ENCODE measurements at places on chromosomes 3 and 15. TPM values are rescaled to one million over a fixed set of nuclear protein-coding genes. Genes with fewer than 3 reads are reported as not detected.

DNA sequence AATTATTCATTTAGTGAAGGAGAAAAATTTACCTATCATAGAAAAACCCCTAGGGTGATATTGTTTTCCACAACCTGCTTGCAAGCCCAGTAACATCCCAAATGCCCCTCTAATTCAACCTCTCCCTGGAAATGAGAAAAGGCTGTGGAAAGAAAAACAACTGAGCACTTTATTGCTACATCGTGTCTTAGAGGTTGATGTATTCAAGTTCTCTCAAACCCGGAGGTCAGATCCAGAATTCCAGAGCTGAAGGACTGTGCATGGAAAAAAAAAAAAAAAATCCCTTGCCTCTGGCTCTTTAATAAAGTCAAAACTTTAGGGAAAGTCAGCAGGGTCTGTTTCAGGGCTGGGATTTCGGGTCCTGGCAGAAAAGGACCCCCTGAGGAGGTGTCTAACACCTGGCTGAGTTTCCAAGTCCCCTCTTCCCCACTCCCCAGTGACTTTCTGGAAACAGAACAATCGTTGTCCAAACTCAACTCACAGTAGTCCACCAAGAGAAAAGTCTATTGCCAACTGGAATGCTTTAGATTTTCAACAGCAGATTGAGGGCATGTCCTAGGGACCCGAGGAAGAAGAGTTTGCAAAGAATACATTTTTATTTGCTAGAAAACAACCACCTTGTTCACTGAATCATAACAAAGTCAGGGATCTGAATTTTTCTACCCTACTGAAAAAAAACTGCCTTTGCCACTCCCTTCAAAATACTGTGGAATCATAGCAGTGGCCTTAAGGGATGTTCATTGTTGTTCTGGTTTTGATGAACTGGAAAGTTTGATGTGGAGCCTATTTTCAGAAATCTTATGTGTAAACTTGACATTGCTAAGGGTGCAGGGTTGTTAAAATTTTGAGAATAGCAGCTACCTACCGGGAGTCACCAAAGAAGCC, 207.5 kb upstream of the ADAMTS9 start:
- H3K4me3 ChIP-seq = no peak overlapping the region
- H3K27ac ChIP-seq = no peak overlapping the region
- no peaks in the 10 kb centered on the region for H3K27me3 ChIP-seq
- no peaks in the 10 kb centered on the region for H3K36me3 ChIP-seq

Gene GP5
- 0.03 TPM for total RNA-seq

Gene NANOGP8
- total RNA-seq = 1.5 TPM

Gene ANO10
- 32.5 TPM for total RNA-seq

- DNase-seq = no peak
- no peaks in the 10 kb centered on the region for H3K36me3 ChIP-seq
- H3K4me3 ChIP-seq = no peak overlapping the region
Observed at GRCh38 chr3:37181756-37182155, 7.4 kb upstream of the LRRFIP2 start.

GRCh38 chr3:150013801-150014200, 43.1 kb upstream of the PFN2 start:
- H3K27ac ChIP-seq = no peak overlapping the region
- no peak overlapping the region for H3K4me3 ChIP-seq
- H3K36me3 ChIP-seq = no peaks in the 10 kb centered on the region
- H3K27me3 ChIP-seq = no peaks in the 10 kb centered on the region
- H3K4me1 ChIP-seq = no peaks in the 10 kb centered on the region

Gene SSUH2
- 0.37 TPM for total RNA-seq

Gene IL5RA
- total RNA-seq = not detected

DNA sequence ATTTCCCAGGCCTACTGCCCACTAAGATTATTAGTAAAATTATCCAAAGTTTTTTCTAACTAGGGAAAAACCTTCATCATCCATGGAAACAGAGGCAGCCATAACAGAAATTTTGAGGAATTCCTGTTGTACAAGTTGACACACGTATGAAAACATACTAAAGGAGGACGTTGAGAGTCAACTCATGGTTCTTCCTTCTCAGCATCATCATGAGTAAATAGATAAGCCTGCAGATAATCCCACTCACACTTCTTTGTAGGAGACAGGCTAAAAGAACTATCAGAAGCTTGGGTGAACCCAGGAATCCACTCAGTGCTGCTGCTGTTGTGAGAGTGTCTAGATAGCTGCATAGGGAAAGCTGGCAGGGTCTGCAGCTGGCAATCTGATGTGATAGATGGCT, 694.8 kb upstream of the NR2F2 start:
- DNase-seq = no peak
- H3K27me3 ChIP-seq = no peaks in the 10 kb centered on the region
- no peaks in the 10 kb centered on the region for H3K36me3 ChIP-seq
- H3K27ac ChIP-seq = no peak overlapping the region
- H3K4me3 ChIP-seq = no peak overlapping the region

DNA sequence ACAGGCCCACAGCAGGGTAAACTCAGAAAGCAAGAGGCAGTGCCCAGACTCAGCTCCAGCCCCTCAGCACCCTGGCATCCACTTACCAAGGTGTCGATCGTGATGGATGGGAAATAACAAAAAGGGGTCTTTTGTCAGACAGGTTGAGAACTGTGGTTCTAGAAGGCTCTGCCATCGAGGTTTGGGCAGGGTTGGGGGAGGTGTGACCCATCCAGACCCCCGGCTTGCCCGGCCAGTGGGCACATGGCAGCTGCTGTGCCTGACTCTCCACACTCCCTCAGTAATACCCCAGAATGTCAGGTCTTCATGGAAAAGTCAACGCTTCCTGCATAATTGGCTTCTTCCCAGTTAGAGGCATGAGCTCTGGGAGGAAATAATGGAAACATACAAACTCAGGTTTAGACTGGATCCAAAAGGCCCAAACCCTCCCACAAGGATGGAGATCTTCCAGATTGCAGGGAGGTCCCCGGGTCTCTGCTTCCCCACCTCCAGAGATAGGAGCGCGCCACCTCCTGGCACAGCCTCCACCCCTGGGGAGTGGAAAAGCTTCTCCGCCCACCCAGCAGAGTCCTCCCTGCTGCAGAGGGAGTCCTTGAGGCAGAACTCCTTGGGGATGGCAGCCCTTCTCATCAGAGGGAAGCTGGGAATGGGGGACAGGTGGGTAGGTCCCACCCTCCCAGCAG, 149.8 kb upstream of the IQSEC1 start:
- H3K4me1 ChIP-seq = no peaks in the 10 kb centered on the region
- no peak overlapping the region for H3K27ac ChIP-seq
- H3K27me3 ChIP-seq = no peaks in the 10 kb centered on the region
- DNase-seq = no peak
- no peak overlapping the region for H3K4me3 ChIP-seq

DNA sequence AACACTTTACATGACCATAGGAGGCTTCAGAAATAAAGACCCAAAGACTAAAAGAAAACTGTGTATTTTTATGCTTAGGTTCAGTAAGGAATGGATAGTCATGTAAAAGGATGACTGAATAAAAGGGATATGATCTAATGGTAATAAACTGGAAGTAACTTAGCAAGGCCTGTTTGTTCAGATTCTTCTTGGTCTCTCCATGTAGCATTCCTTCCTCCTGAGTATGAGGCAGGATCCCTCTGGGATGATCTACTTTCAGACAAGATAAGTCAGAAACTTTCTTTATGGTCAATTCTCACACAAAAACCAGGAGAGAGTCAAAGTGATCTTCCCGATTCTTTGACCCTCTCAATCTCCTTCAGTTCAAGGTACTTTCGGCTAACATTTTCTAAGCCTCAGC, 340.8 kb upstream of the DCBLD2 start:
- H3K27me3 ChIP-seq = no peaks in the 10 kb centered on the region
- no peak overlapping the region for H3K27ac ChIP-seq
- H3K4me3 ChIP-seq = no peak overlapping the region
- DNase-seq = no peak

Gene SMAD6
- total RNA-seq = 3.4 TPM

Gene ONECUT1
- total RNA-seq = 1.5 TPM

GRCh38 chr3:98331329-98331728, 22.3 kb upstream of the OR5K4 start:
- H3K27me3 ChIP-seq = no peaks in the 10 kb centered on the region
- no peaks in the 10 kb centered on the region for H3K36me3 ChIP-seq
- no peak overlapping the region for H3K4me3 ChIP-seq

DNA sequence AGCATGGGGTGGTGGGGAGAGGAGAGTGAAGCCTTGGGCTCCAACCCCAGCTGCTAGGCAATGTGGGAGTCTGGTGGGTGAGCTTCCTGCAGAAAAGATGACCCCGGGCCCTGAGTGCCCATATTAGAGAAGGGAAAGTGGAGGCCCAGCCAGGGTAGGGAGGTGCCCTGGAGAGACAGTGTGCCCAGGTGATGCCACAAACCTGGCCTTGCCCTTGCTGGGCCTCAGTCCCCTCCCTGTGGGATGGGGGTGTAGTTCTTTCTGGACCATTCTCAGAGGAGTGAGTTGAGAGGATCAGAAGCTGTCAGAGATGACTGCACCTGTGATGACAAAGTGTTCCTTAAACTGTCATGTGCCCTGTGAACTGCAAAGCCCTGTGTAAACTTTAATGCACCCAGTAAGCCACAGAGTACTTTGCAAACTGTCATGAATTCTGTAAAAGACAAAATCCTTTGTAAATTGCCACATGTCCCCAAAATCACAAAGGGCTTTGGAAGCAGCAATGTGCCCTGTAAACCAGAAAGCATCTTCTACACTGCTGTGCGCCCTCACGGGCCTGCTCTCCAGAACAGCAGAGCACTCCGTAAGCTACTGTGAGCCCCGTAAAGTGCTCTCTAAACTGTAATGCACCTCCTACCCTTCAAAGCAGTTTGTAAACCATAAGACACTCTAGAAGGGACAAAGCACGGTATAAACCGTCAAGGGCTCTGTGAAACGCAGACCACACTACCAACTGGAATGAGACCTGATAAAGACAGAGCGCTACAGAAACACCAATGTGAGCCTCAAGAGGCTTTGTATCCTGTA, 51.3 kb upstream of the FGD5 start:
- no peaks in the 10 kb centered on the region for H3K27me3 ChIP-seq
- no peak for DNase-seq
- H3K36me3 ChIP-seq = no peaks in the 10 kb centered on the region
- no peaks in the 10 kb centered on the region for H3K4me1 ChIP-seq
- no peak overlapping the region for H3K4me3 ChIP-seq

DNA sequence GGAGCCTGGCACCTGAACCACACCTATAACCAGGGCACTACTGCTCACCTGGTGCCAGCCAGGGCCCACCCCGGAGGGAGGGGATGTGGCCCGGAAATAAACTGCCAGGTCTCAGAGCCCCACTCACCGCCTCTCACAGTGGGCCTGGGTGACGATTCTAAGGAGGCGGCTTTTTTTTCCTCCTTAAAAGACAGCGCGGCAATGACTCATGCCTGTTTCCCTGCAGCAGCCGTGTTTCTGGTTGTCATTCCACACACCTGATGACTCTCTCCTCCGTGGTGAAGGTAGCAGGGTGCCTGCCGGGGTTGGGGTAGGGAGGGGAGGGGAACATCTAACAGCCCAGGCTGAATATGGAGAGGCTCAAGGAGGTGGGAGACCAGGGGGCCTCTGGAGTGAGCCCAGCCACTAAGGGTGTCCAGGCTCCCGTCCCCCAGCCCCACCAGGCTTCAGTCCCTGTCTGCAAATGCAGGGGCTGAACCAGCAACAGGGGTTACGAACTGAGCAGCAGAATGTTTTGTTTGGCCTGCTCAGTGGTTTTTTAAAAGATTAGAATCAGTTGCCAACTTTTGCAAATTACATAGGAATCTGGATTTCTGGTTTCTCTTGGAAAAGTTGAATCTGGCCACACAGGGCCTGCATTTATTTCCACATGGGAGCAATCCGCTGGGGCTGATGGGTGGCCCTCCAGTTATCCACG, 127.3 kb upstream of the LINGO1 start:
- no peak for DNase-seq
- no peak overlapping the region for H3K27ac ChIP-seq
- no peaks in the 10 kb centered on the region for H3K36me3 ChIP-seq

Gene ISL2
- not detected for total RNA-seq

GRCh38 chr3:129651435-129652202, 45.1 kb upstream of the PLXND1 start:
- no peak overlapping the region for H3K4me3 ChIP-seq
- H3K36me3 ChIP-seq = no peaks in the 10 kb centered on the region
- no peaks in the 10 kb centered on the region for H3K27me3 ChIP-seq
- peaks cover 26% of the 10 kb centered on the region for H3K4me1 ChIP-seq
- peak overlapping the region; percentile 55 for H3K27ac ChIP-seq

- no peaks in the 10 kb centered on the region for H3K36me3 ChIP-seq
- no peak overlapping the region for H3K4me3 ChIP-seq
- no peak overlapping the region for H3K27ac ChIP-seq
- peaks cover 21% of the 10 kb centered on the region for H3K4me1 ChIP-seq
- no peak for DNase-seq
Observed at GRCh38 chr3:23859012-23859743, 53.4 kb downstream of the UBE2E1 start.

Gene FAM98B
- 16.3 TPM for total RNA-seq

GRCh38 chr3:14497321-14497720, 42.8 kb downstream of the GRIP2 start:
- H3K36me3 ChIP-seq = no peaks in the 10 kb centered on the region
- no peaks in the 10 kb centered on the region for H3K4me1 ChIP-seq
- H3K4me3 ChIP-seq = no peak overlapping the region
- H3K27me3 ChIP-seq = no peaks in the 10 kb centered on the region

DNA sequence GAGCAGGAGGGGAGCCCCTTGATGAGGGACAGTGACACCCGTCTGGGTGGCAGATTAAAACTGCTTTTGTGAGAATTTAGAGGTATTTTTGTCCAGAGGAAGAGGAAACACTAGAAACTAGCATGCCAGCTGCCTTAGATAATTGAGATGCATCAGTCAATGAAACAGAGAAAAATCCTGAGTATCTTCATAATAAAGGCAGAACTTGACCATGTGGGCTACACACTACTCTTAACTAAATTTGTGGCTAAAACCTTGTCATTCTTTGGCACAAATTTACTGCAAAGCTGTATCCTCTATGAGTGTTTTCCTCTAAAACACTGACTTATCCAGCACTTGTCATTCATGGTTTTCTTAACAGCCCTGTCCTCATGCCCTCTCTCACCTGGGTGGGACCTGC, 259.7 kb upstream of the TPM1 start:
- no peak for DNase-seq
- H3K27me3 ChIP-seq = no peaks in the 10 kb centered on the region
- no peak overlapping the region for H3K27ac ChIP-seq
- no peaks in the 10 kb centered on the region for H3K36me3 ChIP-seq
- no peak overlapping the region for H3K4me3 ChIP-seq
- peaks cover 14% of the 10 kb centered on the region for H3K4me1 ChIP-seq

Gene KY
- 0.09 TPM for total RNA-seq

GRCh38 chr15:66105286-66106265, 148.0 kb downstream of the MEGF11 start:
- H3K27me3 ChIP-seq = peaks cover 18% of the 10 kb centered on the region
- no peaks in the 10 kb centered on the region for H3K36me3 ChIP-seq
- peaks cover 65% of the 10 kb centered on the region for H3K4me1 ChIP-seq
- H3K4me3 ChIP-seq = peak overlapping the region; percentile 19

DNA sequence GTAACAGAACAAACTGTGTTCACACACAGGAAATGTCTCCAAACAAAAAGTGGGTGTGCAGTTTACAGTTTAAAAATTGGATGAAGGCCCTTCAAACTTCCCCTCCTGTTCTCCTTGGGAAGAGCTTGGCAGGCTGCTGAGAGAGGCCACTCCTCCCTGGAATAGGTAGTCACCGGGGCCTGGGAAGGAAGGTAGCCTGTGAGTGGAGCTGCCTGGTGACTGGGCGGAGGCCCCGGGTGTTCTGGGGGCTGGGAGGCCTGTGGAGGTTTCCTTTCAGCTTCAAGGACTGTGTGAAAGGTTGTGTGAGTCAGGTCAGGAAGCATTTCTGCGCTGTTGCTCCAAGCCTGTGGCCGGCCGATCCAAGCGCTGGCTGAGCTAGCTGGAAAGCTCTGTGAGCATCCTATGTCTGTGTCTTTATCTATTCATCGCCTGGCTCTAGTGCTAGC, 14.1 kb downstream of the SLCO3A1 start:
- no peaks in the 10 kb centered on the region for H3K36me3 ChIP-seq
- no peak overlapping the region for H3K27ac ChIP-seq
- H3K27me3 ChIP-seq = no peaks in the 10 kb centered on the region
- DNase-seq = no peak

Data from neural progenitor cell (in vitro differentiated cells).